ENCODE measurements at places on chromosomes 12 and 14.

DNA sequence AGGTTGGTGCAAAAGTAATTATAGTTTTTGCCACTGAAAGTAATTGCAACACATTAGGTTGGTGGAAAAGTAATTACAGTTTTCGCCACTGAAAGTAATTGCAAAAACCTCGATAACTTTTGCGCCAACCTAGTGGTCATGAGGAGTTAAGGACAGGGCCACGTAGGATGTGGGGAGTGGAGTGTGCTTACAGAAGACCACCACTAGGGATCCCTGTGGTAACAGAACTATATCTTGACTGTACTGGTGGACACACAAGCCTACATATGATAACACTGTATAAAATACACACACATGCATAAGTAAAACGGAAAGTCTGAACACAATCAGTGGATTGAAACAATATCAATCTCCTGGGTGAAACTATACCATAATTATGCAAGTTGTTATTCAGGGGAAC, 187.4 kb upstream of the ABCD2 start:
- DNase-seq: no peak

- DNase-seq: no peak
These were observed 118.0 kb downstream of the NUAK1 start for GRCh38 chr12:106020736-106021135.

GRCh38 chr14:80213602-80214001, 2.3 kb upstream of the DIO2 start:
- no peak for DNase-seq

GRCh38 chr12:118044075-118044474, 16.9 kb downstream of the WSB2 start:
- DNase-seq: no peak

DNA sequence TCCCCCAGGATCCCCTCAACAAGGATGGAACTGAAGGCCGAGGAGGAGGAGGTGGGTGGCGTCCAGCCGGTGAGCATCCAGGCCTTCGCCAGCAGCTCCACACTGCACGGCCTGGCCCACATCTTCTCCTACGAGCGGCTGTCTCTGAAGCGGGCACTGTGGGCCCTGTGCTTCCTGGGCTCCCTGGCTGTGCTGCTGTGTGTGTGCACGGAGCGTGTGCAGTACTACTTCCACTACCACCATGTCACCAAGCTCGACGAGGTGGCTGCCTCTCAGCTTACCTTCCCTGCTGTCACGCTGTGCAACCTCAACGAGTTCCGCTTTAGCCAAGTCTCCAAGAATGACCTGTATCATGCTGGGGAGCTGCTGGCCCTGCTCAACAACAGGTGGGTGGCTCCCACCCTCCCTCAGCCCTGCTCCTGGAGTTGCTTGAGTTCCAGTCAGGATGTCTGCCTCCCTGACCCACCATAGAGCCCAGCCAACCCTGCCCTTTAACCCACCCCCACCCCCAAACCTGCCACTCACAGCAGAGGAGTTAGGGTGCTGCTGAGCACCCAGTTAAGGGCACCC, 1.4 kb downstream of the ASIC1 start:
- no peak for DNase-seq

DNA sequence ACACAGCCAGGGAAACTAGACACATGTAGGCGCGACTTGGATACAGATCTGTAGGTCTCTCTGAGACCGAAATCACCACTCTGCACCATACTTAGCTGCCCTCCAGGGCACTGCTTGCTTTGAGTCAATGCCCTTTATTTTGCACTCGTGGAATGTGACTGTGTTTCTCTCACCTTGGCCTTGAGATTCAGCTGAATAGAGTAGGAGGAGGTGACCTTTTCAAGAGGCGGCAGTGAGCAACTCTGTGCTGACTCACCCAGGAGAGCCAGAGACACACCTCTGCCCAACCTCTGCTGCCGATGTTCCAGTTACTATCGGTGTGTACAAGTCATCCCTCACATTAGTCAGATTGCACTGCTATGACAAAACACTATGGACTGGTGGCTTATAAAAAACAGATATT, 583.4 kb downstream of the VRK1 start:
- DNase-seq: no peak

GRCh38 chr12:114935658-114936057, 251.7 kb upstream of the TBX3 start:
- no peak for DNase-seq

DNA sequence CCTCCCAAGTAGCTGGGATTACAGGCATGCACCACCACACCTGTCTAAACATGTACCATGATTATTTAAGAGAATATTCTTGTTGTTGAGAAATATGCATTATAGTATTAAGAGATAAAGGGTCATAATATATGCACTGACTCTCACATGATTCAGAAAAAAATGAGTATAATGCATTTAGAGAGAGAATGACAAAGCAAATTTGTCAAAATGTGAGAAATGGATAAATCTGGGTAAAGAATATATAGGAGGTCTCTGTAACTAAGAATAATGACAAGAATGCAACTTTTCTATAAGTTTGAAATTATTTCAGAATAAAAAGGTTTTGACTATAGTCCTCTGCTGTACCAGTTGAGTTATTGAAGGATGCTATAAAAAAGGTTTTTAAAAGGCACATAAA, 28.1 kb upstream of the ZNF740 start:
- DNase-seq: no peak

DNA sequence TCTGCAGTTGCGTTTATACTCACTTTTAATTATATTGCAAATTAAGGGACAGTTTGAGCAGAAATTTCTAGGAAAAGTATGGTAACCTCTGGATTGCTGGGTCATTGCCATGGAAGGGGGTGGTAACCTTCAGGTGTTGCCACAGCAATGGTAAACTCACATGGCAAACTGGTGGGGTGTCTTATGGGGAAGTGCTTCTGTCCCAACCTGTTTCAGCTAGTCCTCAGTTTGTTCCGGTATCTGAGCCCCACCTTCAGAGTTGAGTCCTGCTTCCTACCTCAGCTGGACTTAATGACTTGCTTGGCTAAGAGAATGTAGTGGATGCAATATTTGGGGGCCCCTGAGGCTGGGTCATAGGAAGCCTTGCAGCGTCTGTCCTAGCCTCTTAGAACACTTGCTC, 7.3 kb upstream of the CLMN start:
- DNase-seq: no peak
